ENCODE measurements at places on chromosomes 2 and 18.

DNA sequence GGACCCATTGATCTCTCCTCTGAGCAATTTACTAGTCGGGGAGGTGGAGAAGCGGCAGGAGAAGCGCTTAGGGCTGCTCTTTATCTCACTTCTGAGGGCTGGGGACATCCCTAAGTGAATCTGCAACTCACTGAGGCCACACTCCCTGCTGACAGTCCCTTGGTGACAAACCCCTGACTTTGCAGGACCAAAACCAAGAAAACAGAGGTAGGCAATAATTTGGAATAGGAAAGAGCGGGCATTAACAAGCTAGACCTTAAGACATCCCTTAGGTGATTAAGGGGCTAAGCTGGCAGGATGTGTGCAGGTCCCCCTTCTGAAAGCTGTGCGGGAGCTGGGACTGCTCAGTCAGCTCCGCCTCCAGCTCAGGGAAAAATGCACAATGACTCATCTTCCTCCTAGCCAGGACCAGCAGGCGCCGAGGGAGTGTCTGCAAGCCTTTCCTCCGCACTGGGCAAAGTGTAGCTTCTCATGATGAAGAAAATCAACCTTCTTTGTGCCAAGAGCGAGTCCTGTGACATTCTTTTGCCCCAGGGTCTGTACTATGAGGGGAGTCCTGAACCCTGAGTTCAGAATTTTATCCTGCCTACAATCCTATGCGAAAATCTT is 63.3 kb downstream of the BOD1L2 start:
- no peak for DNase-seq

- no peak for DNase-seq
These were observed 71.7 kb upstream of the TAF1B start for GRCh38 chr2:9771481-9772017.

- no peak for DNase-seq
These were observed 4.4 kb downstream of the LYPD1 start for GRCh38 chr2:132665401-132666140.

- no peak for DNase-seq
These were observed 3.1 kb upstream of the KCNJ13 start for GRCh38 chr2:232779465-232779864.

GRCh38 chr2:74093426-74093825 is 54.3 kb downstream of the BOLA3 start:
- DNase-seq = no peak

GRCh38 chr18:79549638-79550000 is 130.0 kb upstream of the CTDP1 start:
- DNase-seq = no peak

GRCh38 chr2:45180033-45180746 is 170.9 kb upstream of the SIX2 start:
- no peak for DNase-seq

GRCh38 chr2:7292154-7292691 is 375.0 kb downstream of the RNF144A start:
- no peak for DNase-seq

DNA sequence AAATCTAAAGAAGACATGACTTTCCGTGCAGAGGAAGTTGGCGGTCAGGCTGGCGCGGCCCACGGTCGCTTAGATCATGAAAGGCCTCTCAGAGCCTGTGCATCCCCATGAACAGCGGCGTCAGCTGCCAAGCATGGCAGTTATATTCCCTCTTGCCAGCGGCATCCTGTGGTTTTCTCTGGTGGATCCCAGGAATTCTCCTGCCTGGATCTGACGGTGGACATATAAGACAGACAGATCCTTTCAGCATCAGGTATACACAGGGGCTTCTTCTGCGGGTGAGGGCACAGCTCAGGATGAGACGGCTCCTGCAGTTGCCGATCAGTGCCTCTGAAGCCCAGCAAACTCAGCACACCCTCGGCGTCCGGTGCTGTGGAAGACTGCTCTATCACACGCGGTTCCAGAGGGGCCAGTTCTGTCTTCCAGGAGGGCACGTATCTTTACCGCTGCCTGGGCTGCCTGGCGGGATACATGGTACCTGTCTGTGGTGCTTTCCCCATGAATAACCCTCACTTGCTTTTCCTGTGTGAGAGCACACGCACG is 157.8 kb downstream of the LDLRAD4 start:
- no peak for DNase-seq

DNA sequence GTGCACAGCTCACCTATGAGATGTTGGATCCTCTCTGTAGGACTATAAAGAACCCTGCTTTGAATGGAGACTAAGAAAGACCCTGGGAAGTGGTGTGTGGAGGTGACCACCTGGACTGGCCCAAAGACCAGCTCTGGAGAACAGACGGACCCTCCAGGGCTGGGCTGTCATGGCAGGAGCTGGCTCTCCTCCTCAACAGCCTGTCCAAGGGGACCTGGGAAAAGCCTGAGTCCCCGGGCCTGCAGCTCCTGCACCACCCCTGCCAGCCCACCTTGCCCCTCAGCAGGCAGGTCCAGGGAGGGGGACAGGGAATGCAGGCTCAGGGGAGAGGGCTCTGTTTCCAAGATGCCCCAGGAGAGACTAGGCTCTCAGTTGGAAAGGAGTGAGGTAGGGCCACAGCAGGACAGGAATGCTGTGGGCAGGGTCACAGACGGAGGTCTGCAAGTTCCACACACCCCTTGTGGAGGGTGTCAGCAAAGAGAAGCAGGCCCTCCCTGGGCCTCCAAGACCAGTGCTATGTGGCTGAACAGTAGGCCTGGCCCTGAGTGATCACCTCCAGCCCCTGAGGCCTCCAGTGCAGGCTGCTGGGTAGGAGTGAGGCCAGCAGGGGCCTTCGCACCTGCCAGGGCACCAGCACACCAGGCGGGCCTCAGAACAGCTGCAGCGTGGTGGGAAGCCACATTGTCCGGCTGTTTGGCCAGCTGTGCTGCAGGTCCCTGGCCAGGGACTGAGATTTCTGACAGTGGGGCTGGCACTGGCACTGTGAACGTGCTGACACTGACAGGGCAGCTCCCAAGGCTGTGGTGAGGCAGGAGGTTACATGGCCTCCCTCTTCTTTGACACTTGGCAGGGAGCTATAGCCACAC is 86.4 kb upstream of the OTOS start:
- DNase-seq = no peak

DNA sequence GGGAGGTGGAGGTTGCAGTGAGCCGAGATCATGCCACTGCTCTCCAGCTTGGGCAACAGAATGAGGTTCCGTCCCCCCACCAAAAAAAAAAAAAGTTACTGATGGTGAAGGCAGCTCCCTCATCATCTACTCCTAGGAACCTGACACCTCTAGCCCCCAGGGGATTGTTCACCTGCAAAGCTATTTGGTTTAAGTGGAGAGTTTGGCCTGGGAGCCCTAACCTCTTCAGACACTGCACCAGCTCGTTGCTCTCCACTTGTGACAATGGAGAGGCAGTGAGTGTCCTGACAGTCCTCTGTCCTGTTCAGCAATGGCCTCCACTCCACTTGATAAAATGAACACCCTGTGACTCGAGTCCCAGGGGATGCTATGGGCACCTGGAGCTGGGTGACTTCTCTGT is 43.5 kb downstream of the ATP6V1C2 start:
- no peak for DNase-seq

DNA sequence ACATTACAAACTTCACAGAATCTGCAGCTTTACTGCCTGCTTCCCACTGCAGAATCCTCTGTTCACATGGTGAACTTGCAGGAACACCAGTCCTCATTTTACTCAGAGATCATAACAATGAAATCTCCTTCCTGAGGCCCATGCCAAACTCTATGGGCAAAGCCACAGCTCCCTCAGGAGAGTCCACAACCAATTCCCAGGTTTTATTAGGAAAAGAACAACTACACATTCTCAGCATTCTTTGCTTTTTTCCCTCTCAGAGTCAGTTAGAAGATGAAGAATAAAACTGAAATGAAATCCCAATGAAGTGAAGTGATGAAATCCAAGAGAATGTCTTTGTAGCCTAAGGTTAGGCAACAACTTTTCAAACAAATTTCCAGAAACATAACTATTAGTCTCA is 233.7 kb downstream of the DSEL start:
- no peak for DNase-seq

- no peak for DNase-seq
These were observed 22.8 kb upstream of the ME2 start for GRCh38 chr18:50855976-50856757.

DNA sequence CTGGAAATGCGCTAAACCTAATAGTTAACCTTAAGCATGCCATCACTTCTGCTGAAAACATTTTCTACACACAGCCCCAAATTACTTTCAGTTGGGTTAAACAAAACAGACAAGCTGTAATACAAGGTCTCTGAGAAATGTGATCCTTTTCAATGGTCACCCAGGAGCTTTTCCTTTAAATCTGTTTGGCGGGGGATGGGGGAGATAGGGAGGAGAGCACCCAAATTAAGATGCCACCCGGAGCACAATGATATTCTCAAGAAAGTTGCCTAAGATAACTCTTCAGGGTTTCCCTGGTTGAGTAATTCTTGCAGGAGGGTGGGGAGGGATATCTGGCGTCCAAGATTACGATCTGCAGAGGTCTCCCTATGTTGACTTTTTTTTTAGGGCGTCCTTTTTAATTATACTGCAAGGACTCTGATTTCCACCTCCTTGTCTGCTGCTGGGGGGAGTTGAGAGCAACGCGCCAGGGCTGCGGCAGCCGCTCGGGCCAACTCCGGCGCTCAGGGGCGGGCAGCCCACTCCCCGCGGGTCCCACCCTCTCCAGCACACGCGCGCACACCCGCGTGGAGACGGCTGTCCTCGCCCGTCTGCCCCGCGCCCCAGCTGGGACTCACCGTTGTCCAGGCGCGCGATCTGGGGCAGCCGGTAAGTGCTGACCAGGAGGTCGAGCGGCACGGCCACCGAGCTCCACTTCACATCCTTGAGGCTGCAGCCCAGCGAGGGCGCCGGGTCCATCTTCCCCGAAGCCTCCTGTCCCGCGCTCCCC is 807 bp downstream of the GAREM1 start:
- no peak for DNase-seq

DNA sequence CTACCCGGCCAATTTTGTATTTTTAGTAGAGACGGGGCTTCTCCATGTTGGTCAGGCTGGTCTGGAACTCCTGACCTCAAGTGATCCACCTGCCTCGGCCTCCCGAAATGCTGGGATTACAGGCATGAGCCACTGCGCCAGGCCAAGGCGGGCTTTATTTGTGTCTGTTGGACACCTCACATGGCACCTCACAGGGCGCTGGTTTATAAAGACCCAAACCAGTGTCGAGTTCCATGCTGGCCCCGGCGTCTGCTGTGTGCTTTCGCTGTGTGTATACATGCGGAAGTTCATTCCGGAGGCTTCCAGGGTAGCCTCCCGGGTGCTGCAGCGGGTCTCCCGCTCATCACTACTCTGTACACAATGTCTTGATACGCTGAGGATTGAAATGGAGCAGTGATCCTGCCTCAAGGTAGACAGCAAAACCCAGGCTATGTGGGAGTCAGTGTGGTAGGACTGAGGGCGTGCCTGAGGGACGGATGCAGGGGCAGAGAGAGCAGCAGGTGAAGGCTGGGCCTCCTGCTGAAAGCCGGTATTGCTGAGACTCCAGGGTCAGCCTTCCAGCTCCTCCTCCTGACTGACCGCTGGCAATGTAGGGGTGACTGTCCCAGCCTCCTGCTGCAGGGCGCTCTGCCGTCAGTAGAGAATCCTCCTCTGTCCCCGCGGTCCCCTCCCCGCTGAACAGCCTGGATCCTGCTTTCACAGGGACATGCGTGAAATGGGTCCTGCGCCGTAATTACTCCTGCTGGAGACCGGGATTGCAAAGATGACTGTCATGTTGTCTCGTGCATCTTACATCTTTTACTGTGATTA is 22.7 kb downstream of the LDLRAD4 start:
- DNase-seq = no peak

DNA sequence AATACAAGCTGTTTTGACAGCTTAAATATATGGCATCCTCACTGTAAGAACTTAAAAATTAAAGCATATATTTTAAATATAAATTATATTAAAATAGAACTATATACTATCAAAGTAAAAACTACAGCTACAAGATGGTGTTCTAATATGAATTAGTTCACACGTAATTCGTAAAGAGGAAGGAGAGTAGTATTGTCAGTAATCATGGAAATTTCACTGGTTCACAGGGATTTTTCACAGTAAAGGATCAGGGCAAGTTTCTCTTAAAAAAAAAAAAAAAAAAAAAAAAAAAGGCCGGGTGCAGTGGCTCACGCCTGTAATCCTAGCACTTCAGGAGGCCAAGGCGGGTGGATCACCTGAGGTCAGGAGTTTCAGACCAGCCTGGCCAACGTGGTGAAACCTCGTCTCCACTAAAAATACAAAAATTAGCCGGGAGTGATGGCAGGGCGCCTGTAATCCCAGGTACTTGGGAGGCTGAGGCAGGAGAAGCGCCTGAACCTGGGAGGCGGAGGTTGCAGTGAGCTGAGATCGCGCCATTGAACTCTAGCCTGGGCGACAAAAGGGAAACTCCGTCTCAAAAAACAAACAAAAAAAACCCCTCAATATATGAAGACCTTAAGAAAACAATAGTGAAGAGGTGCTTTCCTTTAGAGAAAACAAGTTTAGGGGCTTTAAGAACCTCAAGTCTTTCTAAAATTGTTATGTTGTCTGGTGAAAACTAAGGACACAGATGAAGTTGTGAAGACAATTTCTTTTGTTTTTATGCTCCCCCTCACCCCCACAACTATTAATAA is 32.5 kb downstream of the PNO1 start:
- no peak for DNase-seq

- no peak for DNase-seq
These were observed 83.8 kb downstream of the TMEM247 start for GRCh38 chr2:46563186-46563585.

GRCh38 chr18:7307030-7307429 is 76.1 kb downstream of the LRRC30 start:
- DNase-seq = no peak

DNA sequence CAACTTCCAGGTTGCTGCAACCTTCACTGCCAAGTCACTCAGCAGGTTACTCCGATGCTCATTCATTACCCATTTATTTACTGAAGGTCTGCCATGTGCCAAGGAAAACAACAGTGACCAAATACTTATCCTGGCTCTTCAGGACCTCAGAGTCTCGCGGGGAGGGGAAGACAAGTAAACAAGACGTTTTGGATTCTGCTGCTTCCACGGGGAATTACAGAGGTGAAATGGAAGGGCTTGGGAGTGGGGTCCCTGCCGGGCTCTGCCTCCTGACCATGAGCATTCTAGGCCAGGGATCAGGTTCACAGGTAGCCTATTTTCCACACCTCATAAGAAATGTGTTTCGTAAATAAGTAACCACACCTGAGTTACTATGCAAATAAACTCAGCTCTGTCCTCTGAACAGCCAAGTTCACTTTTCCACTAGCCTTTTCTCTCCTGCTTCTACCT is 68.1 kb downstream of the CLHC1 start:
- no peak for DNase-seq

- no peak for DNase-seq
These were observed 639.7 kb downstream of the TDRD15 start for GRCh38 chr2:21763501-21763900.

GRCh38 chr2:230327418-230328154 is 593 bp downstream of the SP140L start:
- no peak for DNase-seq

GRCh38 chr2:147081831-147082230 is 763.0 kb upstream of the ACVR2A start:
- DNase-seq = no peak

DNA sequence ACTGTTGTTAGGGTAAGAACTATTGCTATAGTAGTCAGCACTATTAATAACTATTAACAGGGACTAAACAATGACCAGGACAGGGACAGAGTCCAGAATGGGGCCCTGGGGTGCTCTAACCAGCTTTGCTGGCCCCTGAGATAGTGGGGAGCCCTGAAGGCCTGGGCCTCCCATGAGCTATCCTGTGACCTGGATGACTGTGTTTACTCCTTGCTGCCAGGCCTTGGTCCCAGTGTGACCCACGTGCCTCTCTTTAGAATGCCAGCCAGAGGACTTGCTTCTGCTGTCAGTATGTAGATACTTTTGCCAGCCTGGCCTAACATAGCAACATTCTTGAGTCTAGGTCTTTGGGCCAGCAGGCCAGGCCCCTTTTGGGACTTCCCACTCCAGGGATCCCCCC is 11.4 kb downstream of the CDK5R2 start:
- no peak for DNase-seq
